Diencephalon (tissue), 1 donor: ENCODE measurements at places on chromosomes 1 and 21. TPM values are rescaled to one million over a fixed set of nuclear protein-coding genes. Genes with fewer than 3 reads are reported as not detected.

INKA2 gene
- 7.8 TPM for total RNA-seq

XCL2 gene
- total RNA-seq = not detected

MTARC2 gene
- 9.0 TPM for total RNA-seq

HMCN1 gene
- total RNA-seq = 4.4 TPM

RGS13 gene
- total RNA-seq = 1.2 TPM

LYPD8 gene
- total RNA-seq = not detected
